ENCODE measurements at places on chromosomes 2 and 18.

DNA sequence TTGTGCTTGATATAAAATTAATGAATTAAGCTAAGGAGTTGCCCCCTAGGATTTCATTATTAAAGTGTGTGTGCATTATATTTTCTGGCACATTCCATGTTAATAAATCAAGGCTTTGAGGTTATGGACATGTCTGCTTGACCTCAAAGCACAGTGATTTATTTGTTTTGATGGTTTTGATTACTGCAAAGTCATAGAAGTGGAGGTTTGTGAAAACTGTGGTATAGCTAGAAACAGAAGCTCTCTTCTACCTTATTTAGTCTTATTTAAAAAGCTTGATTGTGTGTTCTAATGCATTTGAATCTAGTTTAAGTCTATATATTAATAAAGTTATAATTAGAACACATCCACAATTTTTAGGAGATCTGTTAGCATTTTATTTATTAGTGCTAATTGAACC is 32.2 kb downstream of the DOK6 start:
- no peak for DNase-seq

GRCh38 chr2:105712166-105712915 is 32.4 kb upstream of the NCK2 start:
- DNase-seq, result peak; percentile 15

GRCh38 chr18:8238507-8238906 is 370.7 kb upstream of the RAB12 start:
- no peak for DNase-seq

DNA sequence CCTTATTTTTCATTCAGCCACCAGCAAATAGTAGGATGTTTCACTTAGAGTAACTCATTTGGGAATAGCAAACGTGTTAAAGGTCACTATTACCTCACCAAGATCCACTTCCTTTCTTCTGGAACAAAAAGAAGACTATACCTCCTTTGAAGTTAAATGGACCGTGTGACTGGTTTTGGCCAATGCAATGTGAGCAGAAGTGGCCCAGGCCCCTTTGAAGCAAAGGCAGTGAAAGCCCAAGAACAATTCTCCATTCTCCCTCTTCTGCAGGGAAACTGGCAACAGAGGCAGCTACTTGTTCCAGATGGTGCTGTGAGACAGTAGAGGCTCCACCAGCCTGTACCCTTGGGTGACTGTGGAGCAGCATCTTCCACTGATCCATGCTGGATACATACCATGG is 11.3 kb upstream of the MALL start:
- no peak for DNase-seq

DNA sequence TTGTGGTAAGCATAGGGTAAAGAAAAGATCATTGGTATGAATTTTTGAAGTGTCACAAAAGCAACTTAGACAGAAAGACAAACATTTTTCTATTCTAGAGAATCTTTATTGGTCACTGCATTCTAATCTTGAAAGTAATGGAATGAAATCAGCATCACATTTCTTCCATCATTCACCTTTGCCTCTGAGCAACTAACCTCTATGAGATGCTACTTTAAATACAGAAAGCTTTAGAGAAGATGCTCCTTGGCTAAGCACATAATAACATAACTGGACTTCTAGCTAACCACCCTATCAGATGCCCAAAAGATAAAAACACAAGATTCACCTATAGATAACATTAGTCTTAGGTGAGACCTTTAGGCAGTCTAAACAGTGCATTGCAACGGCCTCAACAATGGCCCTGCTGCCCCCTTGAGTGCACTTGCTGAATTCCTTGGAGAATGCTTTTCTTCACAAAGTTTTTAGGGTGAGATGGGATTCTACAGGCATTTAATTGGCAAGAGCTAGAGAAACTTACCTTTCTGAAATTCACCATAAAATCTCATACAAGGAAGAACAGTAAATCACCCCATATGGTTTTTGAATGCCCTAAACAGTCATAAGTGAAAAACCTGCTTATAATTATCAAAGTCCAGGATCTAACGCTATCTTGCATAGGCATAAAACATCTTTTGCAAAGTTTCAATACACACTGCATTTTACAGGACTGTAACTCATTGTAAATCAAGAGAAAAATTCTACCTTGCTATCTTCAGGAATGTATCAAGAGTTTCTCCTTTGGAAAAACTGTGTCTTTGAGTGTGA is 791.3 kb upstream of the CHAC2 start:
- peak; percentile 20 for DNase-seq

- DNase-seq, result peak; percentile 12
These were observed 128.5 kb upstream of the COL3A1 start for GRCh38 chr2:188845692-188846091.

GRCh38 chr18:34709750-34710441 is at the start of gene DTNA:
Gene DTNA, plus strand, starts transcription at chr18:34710298. Its CDS starts 45,679 bp downstream, at chr18:34755977.
- peak; percentile 97 for DNase-seq

DNA sequence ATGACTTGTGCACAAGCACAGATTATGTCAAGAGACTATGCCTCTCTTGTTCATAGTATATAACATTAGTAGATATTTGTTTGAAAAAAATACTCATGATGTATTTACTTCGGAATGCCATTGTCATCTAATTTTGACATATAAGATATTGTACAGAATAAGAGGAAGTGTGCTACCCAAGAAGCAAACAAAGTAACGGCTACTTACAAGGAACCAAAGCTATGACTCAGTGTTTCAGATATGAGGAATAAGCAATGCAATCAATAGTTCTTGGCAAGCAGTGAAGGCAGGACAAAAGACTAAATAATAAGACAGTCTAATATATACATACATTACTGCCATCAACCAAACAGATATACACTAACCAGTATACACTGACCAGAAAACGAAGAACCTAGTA is 256.3 kb downstream of the CCDC178 start:
- DNase-seq, result no peak

DNA sequence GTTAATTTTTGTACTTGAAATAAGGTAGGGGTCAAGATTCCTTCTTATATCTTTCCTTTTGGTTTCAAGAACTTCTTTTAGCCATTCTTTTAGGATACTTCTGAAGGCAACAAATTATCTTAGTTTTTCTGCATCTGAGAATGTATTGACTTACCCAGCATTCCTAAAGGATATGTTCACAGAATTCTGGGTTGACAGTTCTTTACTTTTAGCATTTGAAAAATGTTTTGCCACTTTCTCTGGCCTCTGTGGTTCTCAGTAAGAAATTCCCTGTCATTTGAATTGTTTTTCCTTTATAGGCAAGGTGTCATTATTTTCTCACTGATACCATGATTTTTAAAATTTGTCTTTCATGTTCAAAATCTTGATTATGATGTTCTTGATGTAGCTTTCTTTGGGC is 162.4 kb downstream of the GALNT1 start:
- DNase-seq, result no peak

GRCh38 chr2:233802132-233802815 is 24.1 kb downstream of the MROH2A start:
- DNase-seq, result no peak

Measured in GM23248 (cell line).